Hematopoietic multipotent progenitor cell treated with erythropoietin and hydrocortisone succinate and interleukin-3 and kit ligand, for 17 days (in vitro differentiated cells): ENCODE measurements at places on chromosomes 3 and 15.

DNA sequence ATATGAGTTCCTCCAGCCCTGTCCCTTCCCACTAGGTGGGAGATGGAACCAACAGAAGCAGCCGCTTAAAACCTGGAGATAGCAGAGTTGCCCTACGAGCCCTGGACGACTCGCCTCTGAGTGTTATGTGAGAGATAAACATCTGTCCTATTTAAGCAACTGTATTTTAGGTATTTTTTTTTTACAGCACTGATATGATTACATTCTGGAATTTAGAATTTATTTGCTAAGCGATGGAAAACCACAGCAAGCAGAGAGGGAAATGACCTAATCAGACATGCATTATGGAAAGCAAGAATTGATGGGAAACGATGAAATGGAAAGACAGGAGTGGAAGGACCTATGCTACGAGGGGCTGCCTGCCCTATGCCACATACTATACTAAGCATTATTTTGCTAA is 379.0 kb upstream of the IL12A start:
- no peak for DNase-seq

- DNase-seq, result no peak
These were observed 107.1 kb upstream of the FHIT start for GRCh38 chr3:61358364-61358763.

- peak; percentile 6 for DNase-seq
These were observed 289.1 kb upstream of the DNAJC19 start for GRCh38 chr3:181278468-181279238.

DNA sequence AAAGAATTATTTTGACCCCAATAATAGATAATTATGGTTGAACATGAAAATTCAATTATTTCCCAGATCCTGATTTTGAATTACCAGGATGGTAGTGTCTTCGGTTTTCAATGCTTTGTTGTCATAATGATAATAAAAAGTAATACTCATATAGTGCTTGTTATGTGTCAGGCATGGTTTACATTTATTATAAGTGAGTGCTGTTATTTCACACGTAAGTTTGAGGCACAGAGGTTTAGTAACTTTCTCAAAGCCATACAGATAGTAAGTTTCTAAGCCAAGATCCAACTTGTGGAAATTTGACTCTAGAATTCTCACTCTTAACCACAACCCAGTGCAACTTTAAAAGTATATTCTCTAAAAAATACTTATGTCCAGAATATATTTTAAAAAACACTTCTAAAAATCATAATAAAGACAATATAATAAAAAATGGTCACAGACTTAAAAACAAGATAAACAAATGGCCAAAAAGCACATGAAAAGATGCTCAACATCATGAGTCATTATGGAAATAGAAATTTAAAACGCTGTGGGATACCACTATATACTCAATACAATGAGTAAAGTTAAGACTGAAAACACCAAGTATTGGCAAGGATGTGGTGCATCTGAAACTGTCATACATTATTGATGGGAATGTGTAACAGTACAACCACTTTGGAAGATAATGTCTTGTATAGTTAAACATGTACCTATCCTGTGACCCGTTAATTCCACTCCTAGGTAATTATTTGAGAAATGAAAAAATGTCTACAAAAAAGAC is 45.2 kb downstream of the SPRED1 start:
- no peak for DNase-seq

GRCh38 chr15:92877416-92877815 is 22.7 kb upstream of the CHD2 start:
- no peak for DNase-seq

DNA sequence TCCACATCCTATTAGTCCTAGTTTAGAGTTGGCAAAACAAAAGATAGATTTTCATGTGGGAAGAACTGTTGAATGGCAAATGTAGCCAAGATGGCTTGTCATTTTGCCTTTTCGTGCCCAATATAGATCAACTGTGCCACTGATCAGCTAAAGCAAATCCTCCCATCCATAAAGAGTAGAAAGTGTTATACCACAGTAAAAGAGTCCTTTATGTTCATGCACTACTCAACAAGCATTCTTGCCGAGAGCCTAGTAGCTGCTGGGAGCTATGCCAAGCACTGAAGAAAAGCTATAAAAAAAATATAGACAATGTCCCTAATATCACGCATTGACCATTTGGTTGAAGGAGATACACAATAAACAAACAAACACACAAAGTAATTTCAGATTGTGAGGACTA is 225.2 kb downstream of the KCNMB2 start:
- DNase-seq, result no peak

DNA sequence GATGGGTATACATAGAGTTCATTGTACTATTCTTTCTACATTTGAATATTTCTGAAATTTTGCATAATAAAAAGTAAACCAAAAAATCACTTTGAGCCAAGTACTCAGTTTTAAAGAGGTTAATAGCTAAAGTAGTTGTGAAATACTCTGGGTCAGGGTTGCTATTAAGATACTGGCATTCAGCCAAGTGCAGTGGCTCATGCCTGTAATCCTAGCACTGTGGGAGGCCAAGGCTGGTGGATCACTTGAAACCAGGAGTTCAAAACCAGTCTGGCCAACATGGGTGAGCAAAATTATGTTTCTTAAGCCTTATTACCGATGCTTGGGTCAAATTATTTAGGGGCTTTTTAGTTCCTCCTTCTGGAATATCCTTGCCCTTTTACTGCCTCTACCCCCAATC is 122.0 kb upstream of the MELTF start:
- peak; percentile 55 for DNase-seq

DNA sequence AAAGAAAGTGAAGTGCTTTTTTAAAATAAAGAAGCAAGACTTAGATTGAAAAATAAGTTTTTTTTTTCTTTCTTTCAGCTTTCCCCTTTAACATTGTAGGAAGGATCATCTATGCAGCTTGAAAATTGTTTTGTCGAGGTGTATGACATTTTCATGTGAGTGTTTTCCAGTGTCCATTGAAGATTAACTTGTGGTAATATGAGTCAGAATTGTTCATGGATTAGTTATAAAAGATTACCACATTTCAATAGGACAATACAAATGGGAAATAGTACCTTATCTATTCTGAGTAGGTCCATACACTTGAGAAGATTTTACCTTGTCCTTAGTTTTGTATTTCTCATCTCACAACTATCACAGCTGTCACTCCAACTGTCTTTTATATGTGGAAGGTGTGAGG is 1234.7 kb downstream of the NSUN3 start:
- no peak for DNase-seq

GRCh38 chr3:34957677-34958076 is 681.6 kb upstream of the ARPP21 start:
- no peak for DNase-seq

DNA sequence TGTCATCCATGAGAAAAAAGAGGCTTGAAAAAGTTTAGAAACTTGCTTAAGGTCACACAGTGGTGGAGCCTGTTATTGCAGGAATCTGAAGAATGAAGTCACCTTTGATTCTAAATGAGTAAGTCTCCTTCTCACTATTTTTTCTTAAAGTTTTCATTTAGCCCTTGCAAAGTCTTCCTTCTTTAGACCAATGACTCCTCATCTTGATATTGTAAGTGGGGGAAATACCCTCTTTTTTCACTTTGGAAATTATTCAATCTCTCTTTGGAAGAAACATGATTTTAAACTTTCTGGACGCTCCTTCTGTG is 787 bp upstream of the SLMAP start:
- no peak for DNase-seq

DNA sequence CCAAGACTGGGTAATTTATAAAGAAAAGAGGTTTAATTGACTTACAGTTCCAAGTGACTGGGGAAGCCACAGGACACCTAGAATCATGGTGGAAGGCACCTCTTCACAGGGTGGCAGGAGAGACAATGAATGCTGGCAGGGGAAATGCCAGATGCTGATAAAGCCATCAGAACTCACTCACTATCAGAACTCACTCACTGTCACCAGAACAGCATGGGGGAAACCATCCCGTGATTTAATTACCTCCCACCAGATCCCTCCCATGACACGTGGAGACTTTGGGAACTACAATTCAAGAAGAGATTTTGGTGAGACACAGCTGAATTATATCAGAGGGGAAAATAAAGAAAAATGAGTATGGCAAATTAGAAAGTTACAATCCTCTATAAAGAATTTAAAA is 310.9 kb downstream of the BCHE start:
- DNase-seq, result no peak

DNA sequence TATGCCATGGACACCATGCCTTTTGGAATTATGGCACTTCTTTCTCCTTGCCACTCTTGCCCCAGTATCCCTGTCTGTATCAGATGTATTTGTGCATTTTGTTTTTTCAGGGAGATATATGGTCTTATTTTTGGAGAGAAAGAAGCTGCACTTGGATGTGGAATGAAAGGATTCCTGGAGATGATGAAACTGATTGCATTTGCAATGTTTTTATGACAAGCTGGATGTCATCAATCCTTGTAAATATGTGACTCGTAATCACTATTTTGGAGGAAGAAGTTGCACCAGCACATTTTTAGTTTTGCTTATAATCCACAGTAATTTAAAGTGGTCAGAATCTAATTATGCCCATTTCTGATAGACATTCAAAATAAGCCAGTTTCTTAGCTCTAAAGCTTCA is 165.0 kb downstream of the NR1D2 start:
- DNase-seq, result no peak
